SJSA1 (cell line): ENCODE measurements at places on chromosomes 13 and 19.

GRCh38 chr19:46515879-46516350 lies 20.2 kb upstream of the PNMA8B start:
- no peak overlapping the region for H3K27ac ChIP-seq
- H3K4me1 ChIP-seq: peaks cover 6% of the 10 kb centered on the region
- no peaks in the 10 kb centered on the region for H3K36me3 ChIP-seq
- no peaks in the 10 kb centered on the region for H3K27me3 ChIP-seq

GRCh38 chr19:40273469-40274360 lies 11.4 kb downstream of the AKT2 start:
- no peaks in the 10 kb centered on the region for H3K27me3 ChIP-seq
- no peak overlapping the region for H3K27ac ChIP-seq
- no peak for DNase-seq
- no peaks in the 10 kb centered on the region; the same call in none of the 2 replicates for H3K36me3 ChIP-seq

GRCh38 chr19:43726736-43727592 lies 11.1 kb downstream of the IRGC start:
- peaks cover 35% of the 10 kb centered on the region for H3K36me3 ChIP-seq
- no peak overlapping the region for H3K4me3 ChIP-seq
- DNase-seq: no peak
- H3K27me3 ChIP-seq: no peaks in the 10 kb centered on the region

DNA sequence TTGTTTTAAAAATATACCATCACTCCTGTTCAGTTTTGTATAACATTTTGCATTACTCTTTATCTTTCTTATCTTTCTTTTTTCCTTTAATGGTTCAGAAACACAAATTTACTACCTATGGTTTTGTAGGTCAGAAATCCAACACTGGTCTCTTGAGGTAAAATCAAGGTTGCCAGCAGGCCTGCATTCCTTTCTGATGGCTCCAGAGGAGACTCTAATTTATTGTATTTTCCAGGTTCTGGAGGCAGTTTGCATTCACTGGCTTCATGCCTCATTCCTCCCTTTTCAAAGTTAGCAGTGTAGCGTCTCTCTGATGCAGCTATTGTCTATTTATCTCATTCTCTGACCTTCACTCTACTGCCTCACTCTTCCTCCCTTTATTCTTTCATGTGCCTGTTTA lies 767.4 kb downstream of the SLITRK6 start:
- H3K4me1 ChIP-seq: no peaks in the 10 kb centered on the region
- no peak for DNase-seq
- no peak overlapping the region for H3K4me3 ChIP-seq
- H3K27ac ChIP-seq: no peak overlapping the region
- no peaks in the 10 kb centered on the region for H3K27me3 ChIP-seq

- DNase-seq: no peak
- no peak overlapping the region for H3K4me3 ChIP-seq
- H3K4me1 ChIP-seq: no peaks in the 10 kb centered on the region
- H3K36me3 ChIP-seq: no peaks in the 10 kb centered on the region
- H3K27ac ChIP-seq: no peak overlapping the region
These were observed 3.0 kb upstream of the LILRA5 start for GRCh38 chr19:54315956-54316355.

- H3K4me1 ChIP-seq: no peaks in the 10 kb centered on the region
- H3K4me3 ChIP-seq: no peak overlapping the region
- no peak overlapping the region for H3K27ac ChIP-seq
- H3K27me3 ChIP-seq: no peaks in the 10 kb centered on the region
These were observed 387.1 kb upstream of the SGCG start for GRCh38 chr13:22793598-22794134.

DNA sequence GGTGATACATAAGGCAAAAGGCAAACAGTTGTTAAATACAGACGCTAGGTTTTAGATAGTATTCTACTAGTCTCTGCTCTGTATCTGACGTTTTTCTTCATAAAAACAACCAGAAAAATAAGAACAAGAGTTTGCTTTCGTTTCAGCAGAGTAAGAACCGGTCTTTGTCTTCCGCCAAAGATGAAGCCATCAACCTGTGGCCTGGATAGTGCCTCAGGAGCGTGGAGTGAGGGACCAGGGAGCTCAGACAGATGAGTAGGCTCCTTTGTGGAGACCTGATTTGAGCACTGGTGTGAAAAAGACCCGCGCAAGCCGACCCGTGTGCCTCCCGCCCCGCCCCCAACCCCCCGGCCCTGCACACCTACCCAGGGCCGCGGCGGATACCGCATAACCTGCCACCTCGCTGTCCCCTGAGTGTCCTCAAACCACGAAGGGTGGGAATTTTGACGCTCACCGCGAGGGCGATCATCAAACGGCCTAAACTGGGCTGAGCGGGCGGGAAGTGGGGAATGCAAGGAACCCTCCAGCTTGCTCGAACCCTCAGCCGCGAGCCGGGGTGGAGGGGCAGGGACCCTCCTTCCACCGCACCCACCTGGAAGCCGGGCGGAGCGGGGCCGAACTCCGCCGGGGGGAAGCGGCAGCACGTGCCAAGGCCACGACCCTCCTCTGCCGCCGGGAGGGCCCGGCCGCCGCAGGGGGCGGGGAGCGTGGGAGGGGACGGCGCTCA lies 866 bp upstream of the LMO7 start:
- no peaks in the 10 kb centered on the region for H3K27me3 ChIP-seq
- peak overlapping the region; percentile 97 for H3K27ac ChIP-seq
- H3K4me3 ChIP-seq: peak overlapping the region; percentile 96
- H3K36me3 ChIP-seq: peaks cover 42% of the 10 kb centered on the region
